ENCODE measurements at places on chromosomes 1 and 21. TPM values are rescaled to one million over a fixed set of nuclear protein-coding genes. Genes with fewer than 3 reads are reported as not detected.

The TMPRSS15 gene
- total RNA-seq: not detected

The SLC35F3 gene
- not detected for total RNA-seq

The TNFRSF4 gene
- total RNA-seq: not detected

The SYCP1 gene
- not detected for total RNA-seq

The FOXD3 gene
- total RNA-seq: not detected

The SSX2IP gene
- 13.3 TPM for total RNA-seq

The NHLH1 gene
- total RNA-seq: 0.20 TPM

The ZNF697 gene
- 12.9 TPM for total RNA-seq

The FCER1A gene
- total RNA-seq: not detected

The SLFNL1 gene
- 0.20 TPM for total RNA-seq

The CLEC20A gene
- not detected for total RNA-seq

The TDRKH gene
- 3.5 TPM for total RNA-seq

The OR2G6 gene
- not detected for total RNA-seq

The VAV3 gene
- 1.5 TPM for total RNA-seq

The FNDC10 gene
- 3.1 TPM for total RNA-seq

The PGLYRP4 gene
- total RNA-seq: not detected

The GSTM1 gene
- 13.7 TPM for total RNA-seq

The RIIAD1 gene
- total RNA-seq: not detected

The ELF3 gene
- total RNA-seq: not detected

The CR2 gene
- total RNA-seq: not detected

The LAPTM5 gene
- total RNA-seq: 0.39 TPM

The C1QB gene
- total RNA-seq: not detected

The HRNR gene
- total RNA-seq: not detected

The CIART gene
- 1.2 TPM for total RNA-seq

The CELA3A gene
- total RNA-seq: not detected

The ATP1A4 gene
- not detected for total RNA-seq
